ENCODE measurements at places on chromosomes 3 and 15.

- no peak for DNase-seq
These were observed 883.6 kb upstream of the NR2F2 start for GRCh38 chr15:95446854-95447253.

DNA sequence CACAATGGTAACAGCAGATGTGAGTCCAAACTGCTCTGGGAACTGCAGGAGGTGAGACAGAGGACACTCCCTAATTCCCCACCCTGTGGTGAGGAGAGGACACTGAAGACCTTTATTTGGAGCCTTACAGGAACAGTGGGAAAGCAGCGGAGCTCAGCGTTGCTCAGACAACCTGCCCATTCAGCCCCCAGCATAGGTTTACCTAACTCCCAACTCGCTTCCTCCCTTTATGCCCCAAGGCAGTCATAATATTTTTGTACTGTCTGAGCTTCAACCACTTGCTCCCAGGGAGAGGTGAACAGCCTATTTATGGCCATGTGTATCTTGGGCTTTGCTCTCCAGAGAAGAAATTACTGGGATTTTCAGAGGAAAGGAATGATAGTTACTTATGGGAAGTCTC is 34.1 kb downstream of the SHC4 start:
- no peak for DNase-seq

GRCh38 chr3:115161866-115162265 is 14.8 kb upstream of the ZBTB20 start:
- no peak for DNase-seq

GRCh38 chr3:177193688-177194268 is 3.5 kb downstream of the TBL1XR1 start:
- DNase-seq: no peak

GRCh38 chr3:72993391-72993790 is 3.2 kb upstream of the PPP4R2 start:
- DNase-seq: no peak

- no peak for DNase-seq
These were observed 194.2 kb downstream of the EBLN2 start for GRCh38 chr3:73255609-73256029.

DNA sequence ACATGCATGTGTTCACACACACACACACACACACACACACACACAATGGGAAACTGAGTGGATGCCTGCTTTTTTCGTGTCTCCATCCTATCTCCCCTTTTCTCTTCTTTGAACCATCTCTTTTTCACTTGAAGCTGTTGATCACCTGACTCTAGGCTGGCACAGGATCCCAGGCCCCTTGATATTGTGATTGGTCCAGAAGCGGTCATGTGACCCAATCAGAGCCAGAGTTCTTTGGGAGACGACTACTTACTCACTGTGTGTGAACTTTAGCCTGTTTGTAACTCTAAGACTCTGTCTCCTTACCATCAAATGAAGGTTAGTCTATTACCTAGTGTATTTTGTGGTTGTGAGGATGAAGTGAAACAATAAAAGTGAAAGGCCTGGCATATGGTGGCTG is 172.9 kb downstream of the ADAMTS9 start:
- DNase-seq: peak; percentile 15

GRCh38 chr15:80789796-80790195 is 10.6 kb downstream of the CEMIP start:
- DNase-seq: no peak

GRCh38 chr3:57729334-57730045 is 26.6 kb upstream of the SLMAP start:
- DNase-seq: no peak

DNA sequence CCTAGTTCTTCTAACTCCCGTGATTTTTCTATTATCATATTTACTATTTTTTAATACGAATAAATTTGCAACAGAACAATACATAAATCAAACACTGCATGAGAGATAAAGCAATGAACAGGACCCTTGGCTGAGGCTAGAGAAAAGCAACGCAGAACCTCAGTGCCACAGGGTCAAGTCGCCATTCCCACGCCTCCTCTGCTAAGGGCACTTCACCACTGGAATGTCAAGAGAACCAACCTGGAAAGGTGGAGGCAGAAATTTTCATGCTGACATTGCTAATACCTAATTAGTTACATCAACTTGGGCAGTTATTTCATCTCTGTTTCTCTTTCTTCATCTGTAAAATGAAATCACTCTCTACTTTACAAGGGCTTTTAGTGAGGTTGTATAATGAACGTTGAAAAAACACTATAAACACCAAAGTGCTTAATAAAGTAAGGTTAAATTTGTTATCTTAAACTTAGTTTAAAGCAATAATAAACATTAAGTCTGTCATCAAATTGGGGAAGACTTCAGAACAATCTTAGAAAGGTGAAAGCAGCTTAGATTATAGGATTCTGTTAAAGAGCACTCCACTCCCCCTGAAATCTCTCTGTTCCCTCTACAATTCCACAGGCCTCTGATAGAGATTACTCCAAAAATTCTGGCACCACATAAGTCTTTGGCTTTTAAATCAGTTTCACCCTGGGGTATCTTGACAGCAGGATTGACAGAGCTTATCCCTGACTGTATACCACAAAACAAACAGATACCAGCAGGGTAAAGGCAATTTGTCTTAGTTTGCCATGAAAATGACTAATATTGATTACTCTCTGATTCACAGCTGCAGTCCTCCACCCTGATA is 41.9 kb downstream of the PLCH1 start:
- peak; percentile 35 for DNase-seq

- peak; percentile 50 for DNase-seq
These were observed 59.7 kb upstream of the GK5 start for GRCh38 chr3:142285083-142285517.

GRCh38 chr3:4719046-4719501 is 225.9 kb downstream of the ITPR1 start:
- DNase-seq: no peak

- DNase-seq: no peak
These were observed 197.2 kb downstream of the KCNAB1 start for GRCh38 chr3:156317462-156318074.

GRCh38 chr3:17258823-17259436 is 374.2 kb downstream of the PLCL2 start:
- DNase-seq: peak; percentile 83

- no peak for DNase-seq
These were observed 4.1 kb downstream of the TJP1 start for GRCh38 chr15:29818141-29818540.

DNA sequence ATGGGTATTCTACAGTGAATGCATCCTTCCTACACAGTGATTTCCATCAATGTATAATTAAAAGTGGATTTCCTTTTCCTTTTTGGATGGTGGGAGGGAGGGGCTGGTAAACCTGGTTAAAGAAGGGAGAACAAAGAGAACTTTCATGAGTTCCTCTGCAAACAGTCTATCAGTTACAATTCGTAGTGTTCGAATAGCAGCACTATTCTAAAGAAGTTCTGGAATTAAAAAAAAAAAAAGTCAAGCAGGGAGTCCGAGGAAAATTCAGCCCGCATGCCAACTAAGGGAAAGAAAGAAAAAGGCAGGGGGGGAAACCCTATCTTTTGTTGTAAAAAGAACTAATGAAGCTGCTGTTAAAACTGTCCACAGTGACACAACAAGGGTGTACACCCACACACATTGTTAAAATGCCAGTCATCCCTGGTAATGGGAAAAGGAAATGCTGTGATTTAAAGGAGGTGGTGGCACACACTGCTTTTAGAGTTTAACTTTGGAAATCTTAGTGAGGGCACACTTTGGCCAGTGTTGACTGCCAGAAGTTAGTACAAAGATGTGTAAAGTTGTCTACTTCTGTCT is 521.2 kb downstream of the ZIC1 start:
- no peak for DNase-seq

GRCh38 chr15:59941612-59942011 is 62.5 kb upstream of the FOXB1 start:
- DNase-seq: no peak

DNA sequence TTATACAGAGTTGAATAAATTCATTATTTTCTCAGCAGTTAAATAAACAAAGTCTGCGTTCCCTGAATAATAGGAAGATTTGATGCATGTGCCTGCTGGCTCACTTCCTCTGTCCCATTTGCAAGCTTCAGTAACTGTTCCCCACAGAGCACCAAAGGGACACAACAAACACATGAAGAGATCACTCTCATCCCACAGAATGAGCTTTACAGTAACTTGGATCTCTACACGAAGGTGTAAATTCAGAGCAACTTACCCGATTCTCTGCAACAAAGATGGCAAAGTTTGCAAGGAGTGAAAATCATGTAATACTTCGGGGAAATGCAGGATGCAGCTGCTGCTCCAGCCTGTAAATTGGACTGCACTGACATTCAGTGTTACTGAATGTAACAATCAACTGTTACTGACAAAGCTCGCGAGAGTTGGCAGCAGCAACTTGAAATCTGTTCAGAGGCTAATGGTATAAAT is at the start of gene BCHE:
TSS of gene BCHE (minus strand) at position 366 of the 468 bp plus-strand sequence. CDS start 6,390 bp downstream, outside the sequence.
- no peak for DNase-seq

GRCh38 chr3:53226841-53227407 is 28.9 kb downstream of the TKT start:
- no peak for DNase-seq

GRCh38 chr15:79195239-79195638 is 87.3 kb upstream of the ANKRD34C start:
- DNase-seq: no peak

GRCh38 chr3:114420072-114420471 is 126.2 kb downstream of the TIGIT start:
- DNase-seq: no peak

DNA sequence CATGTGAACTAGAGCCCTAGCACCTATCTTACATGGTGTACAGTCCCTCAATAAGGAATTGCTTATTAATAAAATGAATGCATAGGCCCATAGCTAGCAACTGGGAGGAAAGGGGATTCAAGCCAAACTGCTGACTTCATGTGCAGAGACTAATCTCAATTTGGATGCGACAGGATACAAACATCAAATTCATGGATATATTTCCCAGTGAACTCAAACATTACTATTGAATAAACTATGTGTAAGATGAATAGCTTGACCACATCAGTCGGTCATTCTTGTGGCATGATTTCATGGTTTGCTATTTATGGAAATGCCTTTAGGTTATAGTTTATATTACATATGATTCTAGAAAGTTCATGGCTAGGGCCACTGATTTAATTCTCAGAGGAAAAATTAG is 268.6 kb upstream of the SLITRK3 start:
- no peak for DNase-seq

DNA sequence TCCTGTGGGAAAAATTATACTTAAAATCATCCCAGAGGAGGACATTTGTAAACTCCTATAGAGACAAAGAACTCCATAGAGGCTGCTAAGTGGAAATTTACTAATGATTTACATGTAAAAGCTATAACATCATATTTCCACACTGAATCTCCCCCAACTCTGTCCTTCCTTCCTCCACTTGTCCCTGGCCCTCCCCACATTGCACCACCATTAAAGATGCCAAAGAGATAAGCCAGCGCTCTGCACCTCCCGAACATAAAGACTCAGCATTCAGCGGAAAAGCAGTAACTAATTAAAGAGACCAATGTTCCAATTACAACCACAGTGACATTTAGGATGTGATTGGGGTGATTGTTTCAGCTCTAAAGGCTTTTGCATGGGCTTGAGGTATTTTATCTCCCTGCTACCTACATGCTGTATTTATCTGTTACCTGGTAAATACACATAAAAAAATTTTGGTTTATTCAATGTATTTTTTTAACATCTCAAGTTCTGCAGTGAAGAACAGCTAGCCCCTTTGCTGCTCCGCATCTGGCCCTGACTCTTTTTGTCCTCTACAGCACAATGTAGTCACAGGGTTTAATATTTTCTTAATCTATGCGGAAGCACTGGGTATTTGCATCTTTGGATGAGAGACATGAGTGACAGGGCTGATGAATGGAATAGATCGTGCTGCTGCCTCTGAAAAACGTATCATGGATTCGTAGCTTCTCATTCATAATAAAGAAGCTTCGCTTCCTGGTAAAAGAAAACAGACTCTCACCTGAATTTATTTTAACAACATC is 35.3 kb upstream of the B3GNT5 start:
- DNase-seq: peak; percentile 63

DNA sequence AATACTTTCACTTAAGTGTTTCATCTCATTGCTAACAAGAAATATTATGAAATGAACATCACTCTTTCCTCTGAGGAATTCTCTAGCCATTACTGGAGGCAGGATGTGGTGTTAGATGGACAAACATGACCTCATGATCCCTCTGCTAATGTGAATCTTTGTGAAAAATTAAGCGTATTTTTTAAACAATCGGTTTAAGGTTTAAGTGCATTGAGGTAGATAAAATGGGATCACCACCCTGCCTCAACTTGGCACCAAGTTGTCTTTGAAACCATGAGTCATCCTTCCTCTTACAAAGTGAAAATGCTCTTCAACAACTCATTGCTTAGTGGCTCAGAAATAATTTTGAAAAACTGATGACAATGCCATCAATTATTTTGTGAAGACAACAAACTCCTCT is 76.0 kb upstream of the DCBLD2 start:
- no peak for DNase-seq

GRCh38 chr3:151306168-151306810 is 10.3 kb downstream of the GPR87 start:
- DNase-seq: no peak

GRCh38 chr3:114623420-114624046 is 329.7 kb downstream of the TIGIT start:
- no peak for DNase-seq

DNA sequence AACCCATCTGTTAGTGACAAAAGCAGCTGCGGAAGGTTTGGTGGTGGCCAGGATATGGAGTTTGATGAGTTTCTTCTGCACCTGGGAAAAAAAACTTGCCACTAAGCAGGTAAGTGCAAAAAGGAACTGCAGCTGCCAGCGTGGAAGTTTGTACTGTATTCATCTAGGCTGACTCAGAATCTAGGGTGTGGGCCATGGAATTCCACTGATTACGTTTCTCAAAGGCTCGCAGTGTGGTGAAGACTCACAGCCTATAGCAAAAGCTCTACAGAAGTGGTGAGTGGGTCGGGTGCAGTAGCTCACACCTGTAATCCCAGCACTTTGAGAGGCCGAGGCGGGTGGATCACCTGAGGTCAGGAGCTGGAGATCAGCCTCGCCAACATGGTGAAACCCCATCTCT is 334.6 kb upstream of the GRM7 start:
- DNase-seq: no peak

GRCh38 chr15:67006083-67007065 is 59.0 kb upstream of the SMAD3 start:
- DNase-seq: no peak

GRCh38 chr3:45795882-45796765 is at the start of gene SLC6A20:
TSS of gene SLC6A20 (minus strand) at chr3:45796536. CDS start at chr3:45796419, 117 bp downstream.
- no peak for DNase-seq

GRCh38 chr3:122024800-122025199 is 2.8 kb upstream of the ILDR1 start:
- DNase-seq: no peak

GRCh38 chr15:25795712-25796111 is 67.4 kb downstream of the ATP10A start:
- DNase-seq: no peak

GRCh38 chr3:126969586-126969985 is 13.3 kb upstream of the PLXNA1 start:
- no peak for DNase-seq

Data from Karpas-422 (cell line).